ENCODE measurements at places on chromosomes 3 and 15.
A peak's percentile ranks its signal among the peaks of the same experiment; 100 is the strongest.

DNA sequence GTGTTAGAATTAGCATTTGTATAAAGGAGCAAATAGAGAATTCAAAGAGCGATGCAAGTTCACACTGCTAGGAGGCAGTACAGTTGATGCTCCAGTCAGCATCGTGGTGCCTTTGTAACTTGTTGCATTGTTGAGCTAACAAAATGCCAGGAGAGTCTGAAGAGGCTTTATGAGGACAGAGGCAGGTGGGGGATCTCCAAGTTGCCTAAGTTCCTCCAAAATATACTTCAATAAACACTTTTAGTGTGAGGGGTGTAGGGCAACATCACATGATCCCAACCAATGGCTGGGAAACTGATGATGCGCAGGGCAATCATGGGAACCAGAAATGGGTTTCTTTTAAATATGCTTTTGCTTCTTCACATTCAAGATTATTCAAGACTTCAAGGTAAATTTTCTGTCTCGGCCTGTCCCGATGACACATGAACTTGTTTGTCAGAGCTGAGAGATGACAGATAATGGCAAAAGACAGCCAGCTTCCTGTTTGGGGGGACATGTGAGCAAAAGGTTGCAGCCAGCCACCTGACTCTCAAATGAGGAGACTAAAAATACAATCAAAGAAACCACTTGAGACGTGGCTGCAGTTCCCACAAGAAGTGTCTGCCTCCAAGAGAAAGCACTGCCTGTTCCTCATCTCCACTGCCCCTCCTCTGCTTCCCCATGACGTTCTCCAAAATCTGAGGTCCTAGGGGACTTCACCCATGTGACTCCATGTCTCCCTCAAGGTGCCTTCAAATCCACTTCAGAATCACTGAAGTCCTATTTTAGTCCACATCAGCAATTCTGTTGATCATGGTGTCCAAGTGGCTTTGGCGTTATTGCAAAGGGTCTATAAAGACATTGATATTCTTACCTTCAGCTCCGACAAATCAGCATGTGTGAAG lies 39.3 kb downstream of the KLHL6 start:
- peak; percentile 42 for DNase-seq

DNA sequence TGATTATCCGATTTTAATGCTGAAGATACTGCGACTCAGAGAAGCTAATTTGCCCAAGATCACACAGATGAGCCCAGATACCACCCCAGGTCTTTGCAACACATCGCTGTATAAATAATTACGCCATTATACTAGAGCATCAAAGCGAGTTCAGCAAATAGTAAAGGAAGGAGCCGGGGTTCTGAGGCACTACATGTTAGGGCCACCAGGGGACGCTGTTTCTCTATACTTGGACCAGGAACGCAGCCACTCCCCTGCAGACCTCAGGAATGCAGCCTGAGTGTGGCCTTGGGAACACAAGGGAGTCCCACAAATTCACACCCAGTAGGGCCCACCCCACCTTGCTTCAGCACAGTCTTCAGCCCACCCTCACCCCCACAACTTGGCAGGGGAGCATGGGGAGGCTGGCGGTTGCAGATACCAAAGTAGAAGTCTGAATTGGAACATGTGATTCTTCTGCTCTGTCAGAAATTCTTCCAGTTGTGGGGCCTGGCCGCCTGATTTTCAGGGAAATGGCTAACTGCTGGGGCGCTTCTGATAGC lies 57.8 kb upstream of the RYK start:
- DNase-seq, result peak; percentile 44

DNA sequence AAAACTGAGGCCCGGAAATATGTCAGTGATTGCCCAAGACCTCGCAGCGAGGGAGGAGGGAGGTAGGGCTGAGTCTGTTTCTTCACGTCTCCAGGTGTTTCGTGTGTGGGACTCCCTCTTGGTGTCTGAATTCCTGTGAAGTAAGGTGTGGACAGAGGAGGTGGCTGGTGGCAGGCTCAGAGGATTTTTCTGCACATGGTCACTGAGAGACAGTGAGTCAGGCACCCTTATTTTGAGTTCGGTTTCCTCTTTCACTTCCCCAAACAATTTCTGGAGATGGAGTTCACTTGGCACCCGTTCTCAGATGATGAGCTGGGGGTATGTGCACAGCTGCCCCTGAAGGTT lies 46.3 kb upstream of the VPS8 start:
- DNase-seq, result no peak

DNA sequence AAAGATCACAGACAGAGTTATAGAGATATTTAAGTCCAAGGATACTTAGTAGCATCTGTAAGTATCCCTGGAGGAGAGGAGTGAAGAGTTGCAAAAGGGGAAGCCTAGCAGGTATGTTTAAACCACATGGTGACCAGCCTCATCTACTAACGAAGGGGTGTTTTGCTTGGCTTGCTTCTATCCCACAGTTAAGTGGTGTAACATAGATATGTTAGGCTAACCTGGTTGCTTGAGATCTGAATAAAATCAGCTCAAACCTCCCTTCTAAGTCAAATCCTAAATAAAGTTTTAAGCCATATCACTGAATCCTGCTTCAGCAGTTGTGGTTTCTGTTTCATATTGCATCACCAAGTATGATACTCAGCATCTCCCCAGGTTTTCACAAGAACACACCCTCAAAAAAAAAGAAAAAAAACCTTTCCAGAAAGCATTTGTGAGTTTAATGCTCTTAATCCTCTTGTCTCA lies 880.2 kb downstream of the ROBO1 start:
- no peak for DNase-seq

DNA sequence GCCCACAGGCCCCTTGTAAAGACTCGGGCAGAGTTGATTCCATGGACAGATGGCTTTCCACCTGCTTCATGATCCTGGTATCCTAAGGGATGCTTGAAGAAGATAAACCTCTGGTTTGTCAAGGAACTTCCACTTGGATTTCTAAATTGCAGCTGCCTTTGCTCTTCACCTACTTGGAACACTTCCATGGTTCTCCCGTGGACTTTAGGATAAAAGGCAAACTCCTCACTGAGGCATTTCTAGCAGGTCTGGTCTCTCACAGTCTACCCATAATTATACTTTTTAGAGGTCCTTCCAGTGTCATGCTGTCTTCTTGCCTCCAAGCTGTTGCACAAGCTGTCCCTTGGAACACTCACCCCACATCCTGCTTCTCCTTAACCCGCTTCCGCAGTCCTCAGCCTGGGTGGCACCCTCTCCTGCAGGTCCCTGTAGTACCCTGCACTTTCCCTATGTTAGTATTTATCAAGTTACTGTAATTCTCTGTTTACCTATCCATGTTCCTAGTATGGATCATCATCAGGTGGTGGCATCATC lies 12.7 kb downstream of the TLNRD1 start:
- no peak for DNase-seq

- DNase-seq, result no peak
Observed at GRCh38 chr3:189038773-189039745, 132.7 kb upstream of the TPRG1 start.

- no peak for DNase-seq
Observed at GRCh38 chr3:99012051-99012450, 110.6 kb upstream of the DCBLD2 start.

DNA sequence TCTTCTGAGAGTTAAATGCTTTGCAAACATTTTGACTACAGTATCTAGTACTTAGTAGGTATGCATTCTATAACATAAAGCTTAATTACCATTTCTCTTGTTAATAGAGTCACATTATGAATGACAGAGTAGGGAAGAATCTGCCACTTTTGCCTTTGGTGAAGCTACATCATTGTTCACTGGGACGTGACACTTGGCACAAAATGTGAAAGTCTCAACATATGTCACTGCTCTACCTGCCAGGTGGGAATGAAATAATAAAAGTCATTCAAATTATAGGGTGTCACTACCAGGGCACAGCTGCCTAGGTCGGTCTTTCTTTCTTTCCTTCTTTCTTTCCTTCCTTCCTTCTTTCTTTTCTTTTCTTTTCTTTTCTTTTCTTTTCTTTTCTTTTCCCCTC lies 17.6 kb downstream of the GPR87 start:
- DNase-seq, result no peak

DNA sequence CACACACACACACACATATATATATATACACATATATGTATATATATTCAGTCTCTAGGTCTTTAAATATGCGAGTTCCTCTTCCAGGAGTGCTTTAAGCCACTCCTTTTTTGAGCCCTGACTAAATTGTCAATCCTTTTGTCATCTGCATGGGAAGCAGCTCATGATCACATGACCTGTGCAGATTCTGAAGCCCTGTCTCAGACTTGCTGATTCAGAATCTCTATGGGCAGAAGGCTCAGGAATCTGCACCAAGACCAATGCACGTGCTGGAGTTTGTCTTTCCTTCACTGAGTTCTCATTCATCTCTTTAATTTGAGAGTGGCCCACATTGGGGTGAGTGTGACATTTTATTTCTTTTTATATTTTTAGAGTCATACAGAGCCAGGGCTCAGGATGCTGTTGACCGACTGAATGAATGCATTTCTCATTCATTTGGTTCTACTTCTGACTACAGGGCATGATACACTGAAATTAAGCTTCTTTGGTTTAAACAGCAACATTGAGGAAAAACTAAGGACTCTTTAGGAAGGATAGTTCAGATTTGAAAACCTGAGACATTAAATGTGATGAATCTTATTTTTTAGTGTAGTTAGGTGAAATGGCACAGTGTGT lies 307.5 kb downstream of the EDEM1 start:
- DNase-seq, result no peak

- no peak for DNase-seq
Observed at GRCh38 chr3:124664804-124665203, 65.4 kb upstream of the UMPS start.

DNA sequence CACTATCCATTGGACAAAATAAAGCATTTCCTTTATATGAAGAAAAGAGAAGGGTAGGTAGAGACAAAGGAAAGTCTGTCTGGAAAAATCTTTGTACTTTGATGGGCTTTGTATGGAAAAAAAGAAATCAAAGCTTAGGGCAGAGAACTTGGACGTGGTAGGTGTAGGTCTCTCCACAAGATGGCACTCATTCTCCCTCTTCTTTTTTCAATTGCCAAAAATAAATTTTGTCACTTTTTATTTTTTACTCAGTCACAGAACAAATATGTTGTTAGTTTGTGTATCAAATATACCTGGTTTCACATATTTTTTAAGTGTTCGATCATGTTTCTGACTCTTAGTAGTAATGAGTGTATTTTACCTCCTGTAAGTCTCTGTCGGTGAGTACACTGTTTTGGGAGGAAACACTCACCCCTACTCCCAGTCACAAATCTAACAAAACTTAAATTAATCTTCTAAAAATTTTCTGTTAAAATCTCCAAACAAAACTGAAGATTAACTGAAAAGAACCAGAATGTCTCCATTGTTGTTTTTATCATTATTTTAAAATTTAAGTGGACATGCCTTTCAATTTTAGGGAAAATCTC lies 415.8 kb upstream of the GOLIM4 start:
- DNase-seq, result no peak

DNA sequence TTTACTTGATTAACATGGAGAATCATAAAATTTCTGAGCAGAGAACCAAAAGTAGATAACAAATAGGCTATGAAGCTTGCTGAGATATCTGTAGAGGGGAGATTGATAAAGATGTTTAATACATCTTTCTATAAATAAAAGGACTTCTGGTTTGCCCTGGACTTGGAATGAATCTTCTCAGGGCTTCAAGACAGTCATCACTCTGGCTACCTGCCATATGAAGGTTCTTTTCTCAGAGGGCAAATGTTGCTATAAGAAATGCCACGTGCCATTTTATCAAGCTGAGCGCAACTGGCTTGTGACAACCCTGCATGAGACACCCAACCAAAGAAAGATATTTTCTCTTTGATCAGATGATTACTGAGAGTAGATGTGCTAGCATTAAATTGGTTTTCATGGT lies 192.5 kb downstream of the WNT5A start:
- no peak for DNase-seq

DNA sequence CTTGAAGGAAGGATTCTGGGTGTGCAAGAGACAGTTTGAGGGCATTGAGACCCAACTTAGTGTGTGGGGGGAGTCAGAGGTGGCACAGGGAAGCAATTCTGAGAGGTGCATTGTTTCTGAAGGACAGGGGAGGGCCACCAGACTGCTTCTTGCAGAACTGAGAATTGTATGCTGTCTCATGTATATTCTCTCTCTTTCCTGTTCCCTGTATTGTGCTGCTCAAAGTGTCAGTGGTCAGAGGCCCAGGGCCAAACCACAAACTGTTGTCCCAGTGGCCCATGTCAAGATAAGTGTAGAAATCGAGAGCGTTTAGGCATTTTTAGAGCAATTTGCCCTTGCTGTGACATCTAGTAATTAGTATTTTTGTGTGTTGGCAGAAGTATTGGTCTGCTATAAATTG lies 567.1 kb downstream of the EDEM1 start:
- DNase-seq, result no peak

GRCh38 chr3:133963657-133964396 lies 65.9 kb downstream of the SLCO2A1 start:
- no peak for DNase-seq

DNA sequence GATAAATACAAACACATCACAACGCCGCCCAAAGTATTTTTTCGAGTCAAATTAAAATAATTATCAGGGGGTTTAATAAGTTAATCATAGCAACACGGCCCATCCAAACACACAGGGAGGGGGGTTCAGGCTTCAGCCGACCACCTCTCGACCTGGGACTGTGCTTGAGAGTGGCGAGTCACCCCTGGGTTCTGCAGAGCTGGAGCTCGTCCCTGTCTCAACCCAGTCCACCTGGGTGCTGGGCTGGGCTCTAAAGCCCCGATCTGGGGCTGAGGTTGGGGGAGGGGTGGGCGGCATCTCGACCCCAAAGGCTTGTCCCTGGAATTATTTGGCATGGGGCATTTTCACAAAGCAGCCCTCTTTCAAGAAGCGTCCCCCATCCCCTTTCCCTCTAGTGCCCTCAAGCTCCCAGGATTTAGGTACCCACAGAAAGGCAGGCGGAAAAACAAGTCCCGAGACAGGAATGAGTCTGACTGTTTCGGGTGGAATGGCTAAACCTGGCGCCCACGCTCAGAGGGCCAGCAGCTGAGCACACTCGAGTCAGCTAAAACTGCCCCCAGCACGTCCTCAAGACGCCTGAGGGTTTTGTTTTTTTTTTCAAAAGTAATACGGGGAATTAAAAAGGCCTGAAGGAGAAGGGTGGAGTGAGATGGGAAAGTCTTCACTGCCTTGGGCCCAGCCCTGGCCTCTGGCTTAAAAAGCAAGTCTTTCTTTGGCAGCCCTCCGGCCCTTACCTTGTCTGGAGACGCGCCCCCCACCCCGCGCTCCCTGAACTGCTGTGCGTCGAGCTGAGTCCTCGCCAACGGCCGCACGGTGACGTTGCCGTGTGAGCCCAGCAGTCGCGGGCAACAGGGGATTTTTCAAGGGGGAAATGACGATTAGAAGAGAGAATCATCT lies 32.5 kb downstream of the NR2F2 start:
- DNase-seq, result no peak

DNA sequence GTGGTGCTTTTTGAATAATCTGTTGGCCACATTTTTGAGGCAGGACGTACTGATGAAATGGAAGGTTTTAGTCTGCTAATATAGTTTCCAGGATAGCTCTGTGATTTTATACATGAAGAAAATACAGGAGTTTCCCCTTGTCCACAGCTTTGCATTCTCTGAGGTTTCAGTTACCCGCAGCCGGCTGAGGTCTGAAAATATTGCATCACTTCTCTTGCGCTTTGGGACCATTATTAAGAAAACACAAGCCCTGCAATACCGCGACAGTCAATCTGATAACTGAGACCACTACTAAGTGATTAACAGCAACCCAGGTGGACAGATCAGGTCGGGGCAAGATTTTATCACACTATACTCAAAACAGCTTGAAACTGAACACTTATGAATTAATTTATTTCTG lies 33.0 kb downstream of the BLM start:
- no peak for DNase-seq

- DNase-seq, result no peak
Observed at GRCh38 chr3:164419220-164419619, 659.1 kb downstream of the SI start.
